ENCODE measurements at places on chromosomes 16 and 17. TPM values are rescaled to one million over a fixed set of nuclear protein-coding genes. Genes with fewer than 3 reads are reported as not detected.
A peak's percentile ranks its signal among the peaks of the same experiment; 100 is the strongest.

DNA sequence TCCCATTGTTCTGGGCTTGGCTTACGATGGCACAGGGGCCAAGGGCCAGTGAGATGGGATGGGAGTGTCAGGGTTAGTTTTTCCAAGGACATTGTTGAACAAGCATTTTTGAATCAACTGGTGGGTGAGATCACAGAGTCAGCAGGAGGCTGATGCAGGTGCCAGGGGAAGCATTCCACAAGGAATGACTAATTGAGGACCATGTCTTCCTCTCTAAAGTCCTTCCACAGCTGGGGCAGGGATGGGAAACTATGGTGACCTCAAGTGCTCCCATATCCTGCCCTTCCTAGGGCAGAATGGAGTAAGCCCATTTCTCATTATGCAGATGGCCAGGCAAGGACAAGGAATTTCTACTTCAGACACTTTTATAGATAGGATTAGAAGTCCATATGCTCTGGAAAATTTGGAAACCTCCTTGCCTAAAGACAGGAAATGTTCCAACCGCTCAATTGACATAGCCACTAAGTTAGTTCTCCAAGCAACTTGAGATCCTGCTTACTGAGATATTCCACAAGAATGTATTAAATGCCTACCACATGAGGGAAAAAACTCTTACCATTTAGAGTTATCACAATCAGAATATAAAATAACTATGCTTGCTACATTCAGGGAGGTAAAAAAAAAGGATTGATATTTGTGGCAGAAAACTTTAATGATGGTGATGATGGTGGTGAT lies 21.2 kb upstream of the ENGASE start:
- no peak for DNase-seq

GRCh38 chr17:2904135-2904534 lies 107.9 kb downstream of the RAP1GAP2 start:
- no peak for DNase-seq

The MYO15A gene
- total RNA-seq = 1.6 TPM

- DNase-seq = no peak
Measured at GRCh38 chr16:82880346-82880745, 253.6 kb downstream of the CDH13 start.

- no peak for DNase-seq
Measured at GRCh38 chr16:9903-10665, 43.3 kb downstream of the POLR3K start.

DNA sequence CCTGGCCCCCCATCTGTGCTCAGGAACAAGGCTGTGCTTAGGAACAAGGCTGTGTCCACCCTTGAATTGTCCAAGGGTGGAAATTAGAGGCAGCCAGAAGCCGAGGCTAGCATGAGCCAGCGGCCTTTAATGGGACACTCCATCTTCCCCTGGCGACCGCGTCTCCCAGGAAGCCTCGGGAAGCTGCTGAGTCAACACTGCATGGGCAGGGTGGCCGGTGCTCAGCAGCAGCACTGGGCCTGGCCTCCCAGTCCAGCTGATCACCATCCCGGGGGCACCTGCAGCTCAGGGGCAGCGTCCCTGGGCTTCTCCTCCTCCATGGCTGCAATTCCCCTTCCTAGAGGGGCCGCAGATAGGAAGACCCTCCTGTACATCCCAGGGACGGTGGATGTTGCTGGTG lies 180.8 kb downstream of the ENGASE start:
- no peak for DNase-seq

- DNase-seq = no peak
Measured at GRCh38 chr16:69932691-69933392, 18.3 kb upstream of the CLEC18A start.

The WFDC1 gene
- not detected for total RNA-seq

DNA sequence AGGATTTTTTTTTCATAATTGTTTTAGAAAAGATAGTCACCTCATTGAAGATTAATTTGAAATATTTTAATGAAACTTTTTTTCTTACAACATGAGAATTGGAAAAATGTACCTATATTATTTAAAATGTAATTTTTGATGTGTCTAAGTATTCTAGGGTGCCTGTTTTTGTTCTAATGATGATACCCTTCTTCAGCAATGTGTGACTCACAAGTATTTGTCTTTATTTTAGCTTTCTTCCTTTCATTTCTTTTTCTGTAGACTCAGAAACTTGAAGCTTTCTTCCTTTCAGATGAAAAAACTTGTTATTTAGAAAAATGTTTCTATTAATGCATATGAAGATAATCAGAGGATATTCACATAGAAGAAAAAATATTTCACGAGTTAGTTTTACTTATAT lies 231.8 kb downstream of the BCAS3 start:
- DNase-seq = no peak

- DNase-seq = peak; percentile 88
Measured at GRCh38 chr17:19762515-19762961, 14.4 kb upstream of the ALDH3A1 start.

DNA sequence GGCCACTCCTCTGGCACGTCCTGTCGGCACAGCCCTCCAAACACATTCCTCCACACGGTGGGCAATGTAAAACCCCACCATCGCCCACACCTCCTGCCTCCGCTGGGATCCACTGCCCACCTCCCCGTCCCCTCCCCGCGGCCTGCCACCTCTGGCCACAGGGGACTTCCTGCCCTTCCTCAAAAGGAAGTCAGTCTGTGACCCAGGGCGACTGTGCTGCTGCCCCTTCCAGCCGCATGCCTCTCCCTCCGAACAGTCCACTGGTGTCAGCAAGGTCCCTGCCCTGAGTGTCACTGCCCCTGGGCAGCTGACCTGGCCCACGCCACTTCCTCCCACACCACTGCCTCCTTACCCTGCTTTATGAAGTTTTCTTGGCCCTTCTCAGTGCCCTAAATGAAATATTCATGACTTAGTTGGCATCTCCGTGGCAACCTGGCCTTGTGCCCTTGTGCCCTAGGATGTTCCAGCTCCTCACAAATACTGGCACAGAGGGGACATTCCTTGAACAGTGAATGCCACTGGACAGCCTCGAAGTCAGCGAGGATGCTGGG lies 2.0 kb downstream of the PLD6 start:
- no peak for DNase-seq

GRCh38 chr17:2995377-2995776 lies 68.0 kb downstream of the OR1D5 start:
- DNase-seq = no peak

- no peak for DNase-seq
Measured at GRCh38 chr16:3485097-3485745, 10.1 kb downstream of the C16orf90 start.

The ABCC12 gene
- total RNA-seq = 0.31 TPM

The BCKDK gene
- total RNA-seq = 56.8 TPM

The FBXW10 gene
- not detected for total RNA-seq

- peak; percentile 47 for DNase-seq
Measured at GRCh38 chr16:88681084-88681680, 5.1 kb downstream of the SNAI3 start.

- peak; percentile 80 for DNase-seq
Measured at GRCh38 chr16:30395155-30395991, at the start of gene ZNF48. ZNF48 (plus strand) TSS chr16:30395420; CDS start chr16:30395795, 375 bp downstream.

The PRRT2 gene
- 15.0 TPM for total RNA-seq

The LRRC75A gene
- total RNA-seq = 0.95 TPM

The KRT36 gene
- not detected for total RNA-seq

DNA sequence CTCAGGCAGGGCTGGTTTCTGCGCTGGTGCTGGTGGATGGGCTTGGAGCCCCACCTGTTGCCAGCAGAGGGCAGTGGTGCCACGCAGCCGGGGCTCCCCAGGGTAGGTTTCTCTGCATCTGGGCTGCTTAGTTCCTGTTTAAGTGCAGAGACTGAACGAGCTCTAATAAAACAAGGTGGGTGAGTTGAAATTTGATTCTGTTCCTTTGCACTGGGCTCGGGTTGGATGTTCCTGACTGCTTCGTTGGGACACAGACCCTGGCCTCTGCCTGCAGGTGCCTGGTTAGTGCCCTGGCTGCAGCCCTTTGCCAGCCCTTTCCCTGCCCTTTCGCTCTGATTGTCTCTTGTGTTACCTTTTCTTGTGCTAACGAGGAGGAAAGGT lies 30.0 kb downstream of the TBCD start:
- peak; percentile 89 for DNase-seq

DNA sequence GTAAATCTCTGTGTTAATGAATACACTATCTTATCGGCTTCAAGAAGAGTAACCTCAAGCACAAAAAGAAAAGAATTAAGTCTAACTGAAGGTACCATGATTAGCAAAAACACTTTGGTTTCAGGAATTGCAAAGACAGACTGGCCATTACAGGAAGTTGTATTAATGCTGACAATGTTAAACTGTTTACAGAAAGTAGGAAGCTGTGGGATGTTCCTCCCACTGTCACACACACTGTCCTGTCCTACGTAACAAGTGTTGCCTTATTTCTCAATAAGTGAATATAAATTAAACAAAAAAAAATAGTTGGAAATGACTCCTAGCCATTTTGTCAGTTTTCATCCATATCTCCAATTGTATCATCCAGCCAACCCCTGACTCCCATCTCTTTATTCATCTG lies 8.6 kb downstream of the GNA13 start:
- no peak for DNase-seq

- no peak for DNase-seq
Measured at GRCh38 chr16:12150600-12150999, 174.1 kb downstream of the SNX29 start.

DNA sequence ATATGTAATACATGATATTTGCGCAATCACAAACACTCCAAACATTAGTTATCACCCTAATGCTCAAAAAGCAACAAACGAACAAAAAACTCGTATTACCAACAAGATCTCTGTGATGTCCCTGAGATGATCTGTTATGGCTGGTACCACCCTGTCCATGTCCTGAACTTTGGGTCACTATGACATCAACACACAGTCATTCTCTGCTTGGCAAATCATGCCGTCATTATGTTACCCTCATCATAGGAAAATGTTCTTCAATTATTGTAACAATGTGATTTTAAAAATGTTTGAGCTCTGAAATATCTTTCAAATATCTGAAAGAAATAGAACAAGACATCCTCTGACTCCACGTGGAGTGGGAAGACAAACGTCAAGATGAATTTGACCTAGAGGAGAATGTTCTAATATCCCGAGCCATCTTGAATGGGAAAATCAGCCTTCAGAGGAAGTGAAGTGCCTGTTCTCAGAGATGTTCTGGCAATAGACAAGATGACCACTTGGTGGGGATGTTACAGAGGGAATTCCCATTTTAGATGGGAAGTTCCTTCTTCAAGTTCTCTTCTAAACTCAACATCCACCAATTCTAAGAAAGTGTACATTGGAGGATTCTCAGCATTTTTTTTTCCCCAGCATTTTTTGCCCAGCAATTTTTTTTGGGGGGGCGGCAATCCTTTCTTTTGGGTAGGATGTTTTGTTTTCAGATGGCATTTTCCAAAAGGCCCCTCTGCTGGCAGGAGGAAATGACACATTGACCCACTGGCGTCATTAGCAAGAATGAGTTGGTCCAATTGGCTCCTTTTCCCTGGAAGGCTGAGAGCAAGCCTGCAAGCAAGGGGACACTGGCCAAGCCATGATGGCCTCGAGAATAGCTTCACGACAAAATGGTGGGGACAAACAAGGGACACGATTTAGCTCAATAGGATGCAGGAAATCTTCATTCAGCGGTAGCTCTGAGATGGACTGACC lies 3.7 kb upstream of the HSD17B2 start:
- peak; percentile 22 for DNase-seq
